ENCODE measurements at places on chromosomes 13 and 19.

DNA sequence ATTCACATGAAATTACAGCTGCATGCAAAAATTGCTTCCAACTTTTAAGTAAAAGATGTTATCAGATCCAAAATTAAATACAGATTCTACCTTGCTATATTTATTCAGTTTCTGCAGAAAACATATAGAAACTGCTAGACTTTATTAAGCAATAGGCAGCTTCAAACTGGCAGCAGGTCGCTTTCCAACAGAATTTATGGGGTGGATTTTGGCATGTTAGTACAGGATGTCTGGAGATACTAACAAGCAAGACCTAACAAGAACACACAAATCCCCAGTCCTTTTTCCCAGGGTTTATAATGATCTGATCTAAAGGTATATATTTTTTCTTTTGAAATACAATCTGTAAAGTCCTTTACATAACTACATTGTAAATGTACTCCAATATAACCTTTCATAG, 27.5 kb downstream of the TBC1D4 start:
- DNase-seq, result no peak

DNA sequence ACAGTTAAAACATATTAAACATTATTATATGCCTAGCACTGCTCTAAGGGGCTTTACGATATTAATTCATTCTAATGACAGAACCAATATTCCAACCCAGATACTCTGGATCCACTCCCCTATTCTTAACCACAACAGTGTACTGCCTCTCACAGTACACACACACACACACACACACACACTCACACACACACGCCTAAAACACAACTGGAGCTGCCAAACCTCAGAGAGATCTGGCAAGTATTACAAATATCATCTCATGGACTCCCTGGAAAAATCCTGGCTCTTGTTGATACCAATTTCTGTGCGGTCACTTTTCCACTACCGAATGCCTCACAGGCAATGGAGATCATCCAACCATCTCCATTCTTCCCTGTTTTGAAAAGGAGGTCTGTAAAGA, 1.3 kb downstream of the ZNF780A start:
- no peak for DNase-seq

- no peak for DNase-seq
Measured at GRCh38 chr13:45691667-45692066, 10.5 kb upstream of the CBY2 start.

DNA sequence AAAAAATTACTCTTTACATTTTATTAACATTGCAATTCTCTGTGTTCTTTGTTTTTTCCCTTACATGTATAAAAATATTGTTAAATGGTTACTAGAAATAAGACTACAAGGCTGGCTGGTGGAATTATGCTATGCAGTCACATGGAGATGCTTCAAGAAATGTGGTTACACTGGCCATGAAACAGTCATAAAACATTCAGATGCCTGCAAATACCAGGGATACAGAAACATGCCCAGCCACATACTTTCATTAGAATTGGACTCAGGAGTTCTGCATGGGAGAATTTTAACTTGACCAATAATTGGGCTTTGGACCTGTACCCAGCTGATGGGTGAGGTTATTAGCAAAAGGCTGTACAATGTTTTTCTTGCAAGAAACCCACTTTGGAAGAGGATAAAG, 1407.7 kb upstream of the SLC10A2 start:
- DNase-seq, result no peak

DNA sequence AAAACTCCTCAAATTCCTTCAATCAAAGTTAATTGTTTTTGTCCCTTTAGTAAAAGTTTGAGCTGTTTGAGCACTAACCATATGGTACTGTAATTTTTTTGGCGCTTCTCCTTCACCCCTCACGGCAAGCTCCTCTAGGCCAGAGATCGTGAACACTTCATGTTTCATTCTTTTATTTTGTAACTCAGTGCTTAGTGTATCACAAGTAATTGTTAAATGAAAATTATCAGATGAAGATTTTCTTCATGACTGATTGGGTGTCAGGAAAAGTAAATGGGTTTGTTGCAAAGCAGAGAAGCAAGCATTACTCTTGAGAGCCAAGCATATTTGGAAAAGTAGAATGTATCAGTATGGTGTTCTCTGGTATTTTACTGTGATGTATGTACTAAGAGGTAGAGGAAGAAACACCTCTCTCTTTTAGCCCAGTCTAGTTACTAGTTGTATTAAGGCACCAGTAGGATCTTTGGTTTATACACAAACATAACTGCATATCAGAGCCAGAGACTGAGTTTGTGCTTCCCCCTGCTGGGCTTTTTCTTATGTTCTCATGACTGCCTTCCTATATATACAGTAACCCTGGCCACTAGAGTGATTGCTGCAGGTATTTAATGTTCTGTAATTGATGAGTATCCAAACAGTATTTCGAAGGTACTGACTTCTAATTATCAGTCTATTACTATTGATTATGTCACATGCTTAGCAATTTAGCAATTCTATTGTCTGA, 202.3 kb upstream of the KLHL1 start:
- peak; percentile 57 for DNase-seq

GRCh38 chr13:45441633-45442032, 23.1 kb upstream of the COG3 start:
- DNase-seq, result no peak

GRCh38 chr19:4575267-4576015, 16.0 kb upstream of the SEMA6B start:
- no peak for DNase-seq

GRCh38 chr13:109647053-109647452, 139.3 kb downstream of the IRS2 start:
- no peak for DNase-seq
